ENCODE measurements at places on chromosomes 5 and 9.

DNA sequence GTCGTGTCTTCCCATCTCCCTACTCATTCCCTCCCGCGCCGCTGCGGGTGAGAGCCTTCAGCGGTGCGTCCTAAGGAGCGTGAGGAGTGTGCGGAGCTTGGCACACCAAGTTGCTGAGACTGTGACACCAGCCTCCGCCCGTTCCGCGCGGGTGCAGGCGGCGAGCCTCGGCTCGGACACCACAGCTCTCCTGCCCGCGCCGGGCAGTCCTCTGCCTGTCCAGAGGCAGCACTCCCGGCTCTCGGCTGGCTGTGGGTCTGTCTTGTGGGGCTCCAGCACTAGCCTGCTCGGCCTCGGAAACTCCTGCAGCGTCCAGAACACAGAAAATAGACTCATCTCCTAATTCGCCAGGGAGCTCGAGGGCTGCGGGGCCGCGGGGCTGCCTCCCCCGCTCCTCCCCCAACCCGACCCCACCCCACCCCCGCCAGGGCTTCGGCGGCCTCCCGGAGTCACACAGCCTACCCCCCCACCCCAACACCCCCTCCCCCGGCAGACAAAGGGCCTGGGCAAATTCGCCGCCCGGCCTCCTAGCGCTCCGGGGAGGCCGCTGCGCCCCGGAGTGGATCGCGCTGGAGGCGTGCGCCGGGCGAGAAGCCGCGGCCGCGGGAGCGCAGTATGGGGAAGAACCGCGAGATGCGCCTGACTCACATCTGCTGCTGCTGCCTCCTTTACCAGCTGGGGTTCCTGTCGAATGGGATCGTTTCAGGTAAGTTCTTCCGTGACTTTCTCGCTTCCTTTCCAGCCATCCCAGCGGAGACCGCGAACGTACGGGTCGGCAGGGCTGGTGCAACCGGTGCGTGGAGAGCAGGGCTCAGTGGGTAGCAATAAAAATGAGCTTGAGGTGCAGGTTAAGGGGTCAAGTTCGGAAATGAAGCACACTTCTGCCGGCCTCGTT lies at the start of gene ADAMTS19:
ADAMTS19 (plus strand) TSS at position 522 of the 895 bp plus-strand sequence; CDS start at position 616, 94 bp downstream.
- no peak for DNase-seq

DNA sequence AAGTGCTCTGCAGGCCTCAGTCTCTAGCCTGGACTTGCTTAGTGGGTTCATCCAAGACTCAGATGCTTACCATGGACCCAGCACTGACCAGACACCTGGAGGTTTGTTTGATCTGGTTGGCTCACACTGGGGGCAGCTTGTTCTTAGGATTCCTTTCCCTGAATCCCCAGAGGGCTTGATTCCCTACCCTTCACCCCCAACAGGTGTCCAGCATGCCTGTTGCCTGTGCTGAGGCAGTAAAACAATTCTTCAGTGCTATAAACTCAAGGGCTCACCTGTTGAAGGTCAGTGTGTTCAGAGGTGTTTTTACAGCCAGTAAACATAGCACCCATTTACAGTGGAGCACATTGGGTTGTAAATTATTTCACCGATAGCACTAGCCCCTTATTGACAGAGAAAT lies 123.8 kb upstream of the KLF4 start:
- no peak for DNase-seq

GRCh38 chr9:124217836-124218437 lies 39.8 kb upstream of the NEK6 start:
- DNase-seq: no peak

- no peak for DNase-seq
These were observed 82.4 kb downstream of the ZNF354C start for GRCh38 chr5:179142434-179143198.

- DNase-seq: peak; percentile 92
These were observed 31.1 kb downstream of the OR2K2 start for GRCh38 chr9:111298731-111299598.

GRCh38 chr5:39846144-39846543 lies 421.4 kb upstream of the DAB2 start:
- no peak for DNase-seq

DNA sequence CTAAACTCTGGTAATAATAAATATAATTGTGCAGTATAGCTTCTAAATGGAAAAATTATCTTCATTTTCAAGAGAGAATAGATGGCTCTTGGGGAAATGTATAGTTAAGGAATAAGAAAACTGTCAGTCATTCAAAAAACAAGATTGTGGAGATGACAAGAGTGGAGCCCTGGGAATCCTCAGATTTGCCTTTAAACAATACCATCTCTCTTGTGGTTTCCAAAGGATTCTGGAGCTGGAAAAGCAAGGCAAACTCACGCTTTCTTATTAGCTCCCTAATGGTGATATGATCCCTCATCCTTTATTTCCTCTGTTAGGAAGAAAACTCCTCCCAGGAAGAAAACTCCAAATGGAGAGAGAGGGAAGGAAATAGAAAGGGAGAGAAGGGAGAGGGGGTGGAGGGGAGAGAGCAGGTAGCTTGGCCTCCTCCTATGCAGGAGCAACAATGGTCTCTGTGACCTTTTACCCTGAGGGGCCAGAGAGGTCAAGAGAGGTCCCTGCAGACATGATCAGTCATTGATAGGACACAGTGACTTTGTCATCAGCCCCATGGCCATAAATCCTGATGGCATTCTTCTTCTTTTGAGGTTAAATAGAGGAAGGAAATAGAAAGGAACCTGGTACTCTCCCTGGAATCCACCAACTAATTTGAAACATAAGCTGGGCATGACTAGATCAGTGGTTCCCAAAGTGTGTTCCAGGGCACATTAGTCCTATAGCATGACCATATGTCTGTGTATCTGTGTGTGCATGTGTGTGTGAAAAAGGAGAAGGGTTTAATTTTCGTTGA lies 312.2 kb downstream of the ARRDC3 start:
- no peak for DNase-seq

GRCh38 chr5:37776826-37777225 lies 63.0 kb downstream of the GDNF start:
- DNase-seq: no peak

GRCh38 chr9:18726546-18726945 lies 252.6 kb downstream of the ADAMTSL1 start:
- DNase-seq: no peak

GRCh38 chr9:29969856-29970647 lies 2396.8 kb upstream of the C9orf72 start:
- no peak for DNase-seq
